ENCODE measurements at places on chromosomes 5 and 9.

DNA sequence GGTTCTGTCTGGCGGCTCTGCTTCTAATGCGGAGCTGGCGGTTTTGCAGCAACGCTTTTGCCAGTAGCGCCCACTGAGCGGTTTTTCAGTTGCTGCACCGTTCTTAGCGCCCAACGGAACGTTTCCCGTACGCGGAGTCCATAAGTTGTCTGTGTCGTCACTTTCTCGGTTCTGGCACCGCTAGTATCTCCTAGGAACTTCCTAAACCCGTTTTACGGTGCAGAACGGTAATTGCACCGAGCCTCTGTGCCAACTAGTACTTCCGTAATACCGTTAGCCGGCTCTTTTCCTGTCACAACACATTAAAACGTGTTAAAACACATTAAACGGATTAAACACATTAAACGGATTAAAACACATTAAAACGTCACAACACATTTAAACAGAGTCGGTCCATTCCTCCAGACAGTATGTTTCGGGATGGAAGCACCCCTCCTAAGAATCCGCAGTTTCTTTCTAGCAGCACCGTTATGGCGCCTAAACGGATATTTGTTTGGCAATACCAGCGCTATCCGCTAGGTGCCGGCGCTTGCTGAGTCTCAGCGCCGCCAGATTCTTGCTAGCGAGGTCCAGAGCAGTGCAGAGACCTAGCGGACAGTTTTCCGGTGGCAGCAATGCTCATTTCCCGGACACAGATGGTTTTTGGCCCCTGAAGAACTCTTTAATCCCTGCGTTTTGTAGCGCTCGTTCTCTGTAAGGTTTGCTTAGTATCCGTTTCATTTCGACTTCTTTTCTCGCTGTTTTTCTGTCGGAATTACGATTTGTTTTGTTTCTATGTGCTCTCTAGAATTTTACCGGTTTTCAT lies 45.4 kb downstream of the ANXA2R start:
- peak; percentile 91 for DNase-seq

- DNase-seq: no peak
These were observed 13.4 kb downstream of the PCSK5 start for GRCh38 chr9:75903785-75904360.

DNA sequence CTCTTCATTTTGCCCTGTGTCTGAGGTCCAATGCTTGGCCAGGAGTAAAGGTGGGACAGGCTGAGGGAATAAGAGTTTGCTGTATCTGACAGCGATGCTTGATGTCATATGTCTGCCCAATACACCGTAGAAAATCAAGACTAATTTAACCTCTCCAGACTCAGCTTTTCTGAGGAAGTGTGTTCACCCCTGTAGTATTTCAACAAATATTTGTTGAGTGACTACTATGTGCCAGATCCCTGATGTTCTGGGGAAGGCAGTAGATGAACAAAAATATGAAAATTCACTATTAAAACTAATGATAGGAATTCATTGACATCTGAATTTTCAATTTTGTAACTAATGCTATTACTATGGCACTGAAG lies 489.7 kb downstream of the EBF1 start:
- no peak for DNase-seq

GRCh38 chr9:86246752-86247161 lies 12.7 kb downstream of the C9orf153 start:
- no peak for DNase-seq

DNA sequence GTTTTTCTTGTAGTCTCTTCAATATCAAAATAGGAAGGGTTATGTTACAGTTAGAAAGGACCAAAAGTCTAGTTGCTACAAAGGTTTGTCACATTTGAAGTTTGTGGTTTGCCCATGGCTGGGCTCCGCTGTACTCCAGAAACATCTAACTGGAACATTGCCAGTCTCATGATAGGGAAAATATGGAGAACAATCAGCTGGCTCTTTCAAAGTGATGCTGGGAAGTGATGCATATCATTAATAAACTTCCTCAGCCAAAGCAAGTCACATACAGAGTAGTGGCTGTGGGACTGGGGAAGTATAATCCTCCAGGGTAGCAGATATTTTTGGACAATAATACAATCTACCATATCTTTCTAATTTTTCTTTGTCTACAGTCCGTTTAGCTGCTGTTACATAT lies 8.8 kb downstream of the BTF3 start:
- DNase-seq: no peak

GRCh38 chr5:368183-369084 lies 46.9 kb downstream of the AHRR start:
- no peak for DNase-seq

DNA sequence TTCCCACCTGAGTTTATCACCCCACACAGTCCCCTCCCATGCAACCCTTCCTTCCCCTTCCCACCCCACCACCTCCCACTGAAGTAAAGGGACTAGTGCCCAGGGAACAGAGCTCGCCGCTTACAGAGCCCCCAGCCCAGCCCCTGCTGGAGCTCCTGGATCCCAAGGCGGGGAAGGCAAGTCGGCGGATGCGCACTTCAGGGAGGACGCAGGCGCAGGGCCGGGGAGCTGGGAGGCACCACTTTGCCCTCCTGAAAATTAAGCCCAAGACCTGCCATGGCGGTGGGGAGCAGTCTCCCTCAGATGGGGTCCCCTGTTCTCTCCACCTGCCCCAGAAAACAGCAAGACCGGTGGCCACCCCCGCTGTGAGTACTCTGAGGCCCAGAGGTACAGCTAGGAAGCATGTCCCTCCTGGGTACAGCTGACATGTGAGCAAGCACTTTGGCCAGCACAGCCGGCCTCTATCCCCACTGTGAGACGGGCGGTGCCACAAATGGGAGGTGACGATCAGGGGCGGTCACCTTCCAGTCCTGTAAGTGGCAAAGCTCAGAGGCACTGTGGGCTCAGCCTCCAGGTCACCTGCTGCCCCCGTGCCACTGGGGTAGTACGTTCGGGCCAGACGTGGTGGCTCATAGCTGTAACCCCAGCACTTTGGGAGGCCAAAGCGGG lies 45.9 kb downstream of the COL23A1 start:
- DNase-seq: no peak

- no peak for DNase-seq
These were observed 218.1 kb upstream of the DMRTA1 start for GRCh38 chr9:22228542-22228941.

DNA sequence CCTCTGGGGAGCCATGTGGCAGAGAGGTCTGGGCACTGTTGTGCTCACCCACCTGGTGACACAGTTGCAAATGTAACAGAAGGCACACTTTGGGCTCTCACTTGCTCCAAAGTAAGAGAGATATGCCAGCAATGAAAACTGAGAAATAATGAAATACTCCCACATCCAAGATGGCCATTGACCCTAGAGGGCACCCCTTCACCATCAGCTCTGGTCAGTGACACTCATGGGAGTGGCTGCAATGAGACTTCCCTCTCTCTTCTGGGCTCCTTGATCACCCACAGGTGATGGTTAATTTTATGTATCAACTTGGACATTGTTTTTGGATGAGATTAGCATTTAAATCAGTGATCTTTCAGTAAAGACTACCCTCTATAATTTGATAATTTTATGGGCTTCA lies 248.4 kb downstream of the CDH12 start:
- DNase-seq: no peak

- no peak for DNase-seq
These were observed 145.0 kb downstream of the EGFLAM start for GRCh38 chr5:38403406-38403805.

DNA sequence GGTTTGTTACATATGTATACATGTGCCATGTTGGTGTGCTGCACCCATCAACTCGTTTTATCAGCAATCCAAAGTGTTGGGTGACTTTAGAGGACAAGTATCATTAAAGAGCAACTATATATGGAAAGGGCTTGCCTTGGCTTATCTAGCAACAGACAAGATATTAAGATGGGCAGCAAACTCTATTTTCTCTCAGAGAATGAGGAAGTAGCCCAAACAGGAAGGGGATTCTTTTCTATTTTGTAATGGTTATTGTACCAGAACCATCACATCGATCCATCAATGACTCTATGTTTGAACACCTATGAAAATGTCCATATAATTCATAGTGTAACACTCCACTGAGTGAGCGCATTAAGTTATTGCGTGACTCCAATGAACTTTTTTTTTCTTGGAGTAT lies 260.1 kb upstream of the SLC24A2 start:
- no peak for DNase-seq

GRCh38 chr9:109872901-109873300 lies 92.9 kb downstream of the PALM2AKAP2 start:
- DNase-seq: no peak

DNA sequence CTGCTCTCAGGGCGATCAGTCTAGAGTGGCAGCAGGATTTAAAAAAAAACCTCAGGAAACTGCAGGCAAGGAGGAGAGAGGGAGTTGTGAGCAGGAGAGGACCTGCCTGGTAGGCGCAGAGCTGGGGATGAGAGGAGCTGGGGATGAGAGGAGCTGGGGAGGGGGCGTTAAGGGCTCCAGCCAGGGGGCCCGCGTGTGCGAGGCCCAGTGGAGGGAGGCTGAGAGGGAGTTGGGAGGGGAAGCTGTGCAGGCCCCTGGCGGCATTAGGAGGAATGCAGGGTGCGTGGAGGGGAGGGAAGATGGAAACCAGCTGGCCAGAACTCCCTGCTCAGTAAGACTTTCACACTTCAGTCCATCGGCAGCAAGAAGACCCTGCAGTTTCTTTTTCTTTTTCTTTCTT lies 45.2 kb upstream of the HMCN2 start:
- DNase-seq: no peak

DNA sequence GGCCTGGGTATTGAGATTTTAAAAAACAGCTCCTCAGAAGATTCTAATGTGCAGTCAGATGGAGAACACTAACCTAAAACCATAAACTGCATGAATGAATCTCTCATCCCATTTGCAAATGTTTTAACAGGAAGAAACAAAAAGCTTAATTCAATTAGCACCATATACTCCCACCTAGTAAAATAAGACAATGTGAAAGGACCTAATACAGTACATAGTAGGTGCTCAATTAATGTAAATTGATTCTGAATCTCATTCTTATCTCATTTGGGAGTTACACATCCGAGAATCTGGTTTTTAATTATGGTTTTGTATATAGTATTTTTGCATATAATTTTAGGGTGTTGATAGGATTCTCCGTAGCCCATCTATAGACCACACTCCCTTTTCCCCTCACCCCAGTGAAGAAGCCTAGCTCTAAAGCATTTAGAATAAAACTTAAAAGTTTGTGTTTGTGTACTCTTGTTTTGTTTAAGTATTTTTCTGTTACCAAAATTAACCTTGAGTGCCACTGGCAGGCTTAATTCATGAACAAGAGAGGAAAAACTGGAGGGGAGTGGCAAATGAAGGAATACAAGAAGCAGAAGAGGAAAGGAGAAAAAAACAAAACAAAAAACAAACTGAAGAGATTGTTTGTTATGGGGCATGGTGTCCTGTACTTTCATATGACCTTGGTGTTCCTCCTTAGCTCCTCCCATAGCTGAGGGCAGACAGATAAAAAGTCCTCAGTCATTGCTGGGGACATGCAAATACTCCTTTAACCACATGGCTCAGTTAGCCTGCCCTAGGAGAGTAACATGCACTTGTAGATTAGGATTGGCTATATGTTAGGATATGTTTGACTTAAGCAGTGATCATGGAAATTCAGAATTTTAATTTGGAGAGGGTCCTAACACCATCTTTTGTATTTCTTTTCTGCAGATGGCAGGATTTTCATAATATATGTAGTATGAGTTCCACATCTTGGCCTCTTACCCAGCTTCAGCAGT lies 1.2 kb downstream of the RNF14 start:
- DNase-seq: peak; percentile 30

GRCh38 chr9:70170151-70170790 lies 88.5 kb upstream of the SMC5 start:
- no peak for DNase-seq

DNA sequence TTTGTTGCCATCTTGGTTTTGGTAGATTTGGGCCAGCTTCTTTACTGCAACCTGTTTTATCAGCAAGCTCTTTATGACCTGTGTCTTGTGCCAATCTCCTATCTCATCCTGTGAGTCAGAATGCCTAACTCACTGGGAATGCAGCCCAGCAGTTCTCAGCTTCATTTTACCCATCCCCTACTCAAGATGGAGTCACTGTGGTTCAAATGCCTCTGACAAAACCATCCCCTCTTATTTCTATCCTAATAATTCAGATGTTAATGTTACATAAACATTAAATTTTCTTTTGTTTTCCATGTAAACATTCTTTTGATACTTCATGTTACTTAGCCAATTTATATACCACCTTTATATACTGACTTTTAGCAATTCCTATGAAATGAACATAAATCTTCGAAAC lies 746.3 kb downstream of the CDH18 start:
- DNase-seq: no peak

- DNase-seq: no peak
These were observed 2.4 kb upstream of the TERT start for GRCh38 chr5:1297243-1297642.

DNA sequence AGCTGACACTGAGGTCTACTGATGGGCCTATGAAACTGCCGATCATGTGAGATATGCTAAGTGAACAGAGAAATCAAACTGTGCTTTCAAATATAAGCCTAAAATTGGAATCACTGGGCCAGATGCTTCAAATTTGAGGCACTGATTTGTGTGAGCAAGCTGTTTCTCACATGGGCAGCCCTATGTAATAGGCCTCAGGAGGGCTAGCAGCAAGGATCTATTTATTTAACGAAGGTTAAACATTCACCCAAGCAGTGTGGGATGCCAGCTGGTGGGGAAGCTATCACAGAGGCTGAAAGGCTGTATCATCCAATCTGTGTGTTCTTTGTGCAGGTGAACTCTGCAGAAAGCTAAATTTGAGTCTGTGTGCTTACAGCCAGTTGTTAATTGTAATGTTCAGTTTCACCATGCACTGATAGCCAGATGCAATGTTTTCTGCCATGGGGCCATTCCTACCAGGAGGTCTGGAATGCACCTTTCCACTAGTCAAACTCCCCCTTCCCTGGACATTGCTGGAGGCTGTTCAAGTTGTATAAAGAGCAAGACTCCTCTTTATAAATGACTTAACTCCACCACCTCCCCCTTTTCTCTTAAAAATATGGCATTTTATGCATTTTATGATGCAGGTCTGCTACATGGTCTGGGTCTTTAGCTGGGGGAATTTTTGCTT lies 228.9 kb downstream of the SH3GL2 start:
- DNase-seq: no peak

DNA sequence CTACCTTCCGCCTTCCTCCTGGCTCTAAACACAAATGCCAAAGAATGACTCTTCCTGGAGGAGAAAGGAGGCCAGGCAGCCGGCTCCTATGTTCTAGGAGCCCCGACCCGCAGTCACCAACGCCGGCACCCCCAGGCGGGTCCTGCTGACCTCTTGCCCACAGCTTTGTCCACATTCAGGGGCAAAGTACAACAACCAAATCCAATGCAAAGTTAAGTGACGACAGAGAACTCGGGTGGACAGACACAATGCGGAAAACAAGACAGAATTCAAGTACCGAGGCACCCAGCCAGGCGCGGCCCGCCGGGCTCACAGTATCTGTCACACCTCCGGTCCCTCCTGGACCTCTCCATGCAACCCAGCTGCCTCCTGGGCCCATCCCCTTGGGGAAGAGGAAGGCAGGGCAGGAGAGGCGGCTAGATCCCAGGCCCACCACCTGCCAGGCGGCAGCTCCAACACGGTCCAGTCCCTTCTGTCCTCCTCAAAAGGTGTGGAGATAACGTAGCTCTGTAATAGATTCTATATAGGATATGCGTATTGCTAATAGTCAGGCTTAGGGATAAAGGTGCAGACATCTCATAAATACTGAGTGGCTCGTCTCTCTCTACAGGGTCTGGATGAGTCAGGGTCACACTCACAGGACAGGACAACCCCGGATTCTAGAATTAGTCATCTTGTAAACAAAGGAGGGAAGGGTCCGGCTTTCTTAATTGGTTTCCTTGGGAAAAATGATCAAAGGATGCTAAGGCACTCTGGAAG lies 46.9 kb upstream of the UBAC1 start:
- no peak for DNase-seq

- DNase-seq: no peak
These were observed 14.7 kb downstream of the LHX3 start for GRCh38 chr9:136190237-136190601.
